ENCODE measurements at places on chromosomes 5 and 9.
A peak's percentile ranks its signal among the peaks of the same experiment; 100 is the strongest.

- no peak for DNase-seq
Measured at GRCh38 chr9:19967216-19967887, 178.5 kb upstream of the SLC24A2 start.

DNA sequence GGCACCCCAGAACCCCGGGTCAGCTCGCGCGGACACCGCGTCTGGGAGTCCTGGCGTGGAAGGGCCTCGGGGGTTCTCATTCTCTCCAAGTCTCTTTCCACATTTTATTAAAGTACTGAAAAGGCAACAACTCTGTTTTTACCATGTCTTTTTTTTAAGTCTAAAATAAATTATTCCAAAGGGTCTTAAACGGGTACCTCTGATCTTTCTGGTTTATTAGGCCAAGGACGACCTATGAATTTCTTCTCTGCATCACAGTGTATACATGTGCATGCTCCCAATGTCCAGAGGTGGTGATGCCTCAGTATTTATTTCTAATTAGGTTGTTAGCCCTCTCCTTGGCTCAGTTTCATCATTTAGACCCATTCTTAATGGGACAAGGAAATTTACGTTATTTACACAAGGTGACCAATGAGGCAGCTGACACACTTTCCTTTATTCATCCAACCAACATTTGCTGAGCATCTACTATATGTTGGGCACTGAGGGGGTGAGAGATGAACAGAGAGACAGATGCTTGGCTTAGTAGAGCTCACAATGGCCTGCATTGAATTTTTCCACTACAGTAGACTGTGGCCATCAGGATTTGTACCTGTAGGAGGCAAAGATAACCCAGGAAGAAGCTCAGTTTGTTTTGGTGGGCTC is 7.6 kb upstream of the OTP start:
- no peak for DNase-seq

GRCh38 chr5:6676702-6677101 is 36.5 kb upstream of the TENT4A start:
- DNase-seq: no peak

DNA sequence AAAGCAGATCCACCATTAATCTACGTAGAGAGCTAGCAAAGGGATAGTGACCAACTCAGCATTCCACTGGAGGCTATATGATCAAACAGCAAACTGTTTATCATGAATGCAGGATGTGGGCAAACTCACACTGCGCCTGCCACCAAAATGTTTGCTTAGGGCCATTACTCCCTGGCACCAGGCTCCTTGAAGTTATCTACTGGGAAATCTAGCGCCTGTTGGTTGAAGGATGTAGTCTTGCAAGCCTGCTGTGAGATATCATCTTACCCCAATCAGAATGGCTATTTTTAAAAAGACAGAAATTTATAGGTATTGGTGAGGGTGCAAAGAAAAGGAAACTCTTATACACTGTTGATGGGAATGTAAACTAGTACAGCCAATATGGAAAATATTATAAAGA is 332.5 kb upstream of the RPS23 start:
- no peak for DNase-seq

- DNase-seq: peak; percentile 63
Measured at GRCh38 chr5:170183816-170184687, 48.7 kb upstream of the C5orf58 start.

DNA sequence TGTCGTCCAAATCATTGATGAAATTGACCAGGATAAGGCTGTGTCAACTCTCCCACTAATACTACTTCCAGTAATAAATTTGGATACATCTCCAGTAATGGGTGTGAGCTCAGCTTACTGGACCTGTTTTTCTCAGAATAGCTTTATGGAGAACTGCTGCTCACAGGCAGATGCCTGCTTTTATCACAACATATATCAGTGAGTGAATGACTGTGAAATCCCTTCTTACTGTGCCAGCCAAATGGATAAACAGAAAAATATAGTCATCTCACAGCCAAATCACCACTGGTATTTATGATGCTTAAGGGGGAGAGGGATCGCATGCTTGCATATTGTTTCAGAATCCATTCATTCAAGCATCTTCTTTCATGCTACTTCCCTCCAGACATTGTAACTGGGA is 148.4 kb upstream of the PAPPA start:
- DNase-seq: no peak

DNA sequence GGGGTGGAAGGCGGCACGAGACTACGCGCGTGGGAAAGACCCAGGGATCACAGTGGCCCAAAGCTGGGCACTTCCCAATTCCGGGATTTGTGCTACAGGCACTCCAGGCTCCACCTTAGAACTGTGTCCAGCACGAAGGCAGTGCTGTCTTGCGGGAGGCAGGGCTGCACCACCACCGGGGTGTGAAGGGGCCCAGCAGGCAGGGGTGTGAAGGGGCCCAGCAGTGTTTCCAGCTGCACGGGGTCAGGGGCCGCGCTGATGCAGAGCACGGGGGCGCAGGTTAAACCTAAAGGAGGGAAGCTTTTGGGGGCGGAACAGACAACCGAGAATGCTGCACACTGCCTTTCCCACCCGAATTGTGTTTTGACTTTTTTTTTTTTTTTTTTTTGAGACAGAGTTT is 1.1 kb upstream of the PDCD6 start:
- peak; percentile 7 for DNase-seq

- no peak for DNase-seq
Measured at GRCh38 chr9:27787891-27788290, 214.6 kb upstream of the C9orf72 start.

GRCh38 chr9:135716045-135716444 is 14.1 kb downstream of the KCNT1 start:
- DNase-seq: no peak

- DNase-seq: no peak
Measured at GRCh38 chr5:178441486-178442270, 148.5 kb downstream of the COL23A1 start.

- DNase-seq: no peak
Measured at GRCh38 chr5:90378752-90379151, 30.8 kb downstream of the CETN3 start.

DNA sequence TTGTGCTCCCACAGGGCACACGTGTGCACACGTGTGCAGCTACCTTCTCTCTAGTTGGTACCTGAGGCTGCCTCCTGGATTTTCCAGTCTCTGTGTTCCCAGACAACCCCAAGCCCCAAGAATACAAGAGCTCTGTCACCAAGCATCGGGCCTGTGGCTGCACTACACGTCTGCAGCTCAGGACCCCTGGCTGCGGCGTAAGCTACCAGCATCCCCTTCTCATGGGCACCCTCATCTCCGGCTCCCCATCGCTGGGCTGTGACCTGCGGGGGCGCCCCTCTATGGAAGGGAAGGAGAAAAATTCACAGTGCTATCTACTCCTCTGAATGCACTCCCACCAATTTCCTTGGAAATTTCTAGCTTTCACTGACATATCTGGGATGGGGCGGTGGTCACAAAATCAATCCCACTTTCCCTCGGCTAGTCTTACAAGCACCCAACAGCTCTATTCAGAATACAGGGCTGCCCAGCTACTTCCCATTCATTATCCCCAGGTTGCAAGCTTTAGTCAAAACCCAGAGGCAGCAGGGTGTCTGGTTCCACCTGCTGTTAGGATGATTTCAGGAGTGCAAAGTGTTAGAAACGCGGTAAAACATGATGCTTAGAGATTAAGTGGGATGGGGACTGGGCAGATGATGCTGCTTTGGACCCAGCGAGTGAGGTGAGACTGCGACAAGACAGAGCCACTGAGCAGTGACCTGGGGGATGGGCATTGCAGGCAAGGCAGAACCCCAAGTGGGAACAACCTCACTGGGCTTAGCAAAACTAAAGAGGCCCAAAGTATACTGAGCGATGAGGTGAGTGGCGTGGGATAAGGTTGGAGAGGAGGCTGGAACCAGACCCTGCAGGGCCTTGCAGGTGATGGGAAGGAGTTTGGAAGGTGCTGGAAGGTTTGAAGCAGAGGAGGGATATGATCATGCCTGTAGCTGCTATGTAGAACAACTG is 121.7 kb downstream of the KCNIP1 start:
- no peak for DNase-seq

- no peak for DNase-seq
Measured at GRCh38 chr9:124365036-124365435, 50.2 kb downstream of the PSMB7 start.

DNA sequence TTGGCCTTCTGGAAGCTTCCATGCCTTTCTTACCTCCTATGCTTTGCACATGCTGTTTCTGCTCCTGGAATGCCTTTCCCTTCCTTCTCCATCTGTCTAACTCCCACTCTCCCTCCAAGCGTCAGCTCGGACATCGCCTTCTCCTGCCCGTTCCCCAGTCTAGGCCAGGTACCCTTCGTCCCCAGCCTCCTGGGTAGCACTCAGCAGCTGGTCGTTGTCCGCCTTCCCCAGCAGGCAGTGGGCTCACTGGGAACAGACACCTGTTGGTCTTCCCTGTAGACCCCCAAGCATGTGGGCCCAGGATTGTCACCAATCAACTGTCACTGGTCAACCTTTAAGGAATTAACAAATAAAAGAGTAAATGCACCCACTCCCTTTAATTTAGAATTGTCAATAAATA is 202.2 kb downstream of the RGS3 start:
- no peak for DNase-seq

- no peak for DNase-seq
Measured at GRCh38 chr5:112668016-112668415, 69.7 kb upstream of the APC start.

GRCh38 chr9:34991607-34992375 is 2.2 kb downstream of the DNAJB5 start:
- DNase-seq: peak; percentile 66

DNA sequence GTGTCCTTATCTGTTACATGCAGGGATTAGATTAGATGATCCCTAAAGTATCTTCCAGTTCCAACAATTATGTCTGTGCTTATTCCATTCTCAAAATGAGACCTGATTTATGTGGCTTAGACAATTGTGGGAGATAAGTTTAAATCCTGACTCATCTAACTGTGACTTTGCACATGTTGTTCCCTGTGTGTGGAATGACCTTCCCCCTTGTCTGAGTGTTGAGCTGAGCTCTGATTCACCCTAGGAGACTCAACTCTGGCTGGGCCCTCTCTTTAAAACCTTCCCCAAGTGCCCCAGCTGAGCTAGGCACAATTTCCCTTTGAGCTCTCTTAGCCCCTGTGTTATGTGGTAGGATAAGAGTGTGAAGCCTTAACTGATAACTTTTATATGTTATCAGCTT is 118.9 kb upstream of the ELL2 start:
- DNase-seq: peak; percentile 31

GRCh38 chr9:93510041-93510440 is 56.7 kb upstream of the FAM120AOS start:
- DNase-seq: no peak

DNA sequence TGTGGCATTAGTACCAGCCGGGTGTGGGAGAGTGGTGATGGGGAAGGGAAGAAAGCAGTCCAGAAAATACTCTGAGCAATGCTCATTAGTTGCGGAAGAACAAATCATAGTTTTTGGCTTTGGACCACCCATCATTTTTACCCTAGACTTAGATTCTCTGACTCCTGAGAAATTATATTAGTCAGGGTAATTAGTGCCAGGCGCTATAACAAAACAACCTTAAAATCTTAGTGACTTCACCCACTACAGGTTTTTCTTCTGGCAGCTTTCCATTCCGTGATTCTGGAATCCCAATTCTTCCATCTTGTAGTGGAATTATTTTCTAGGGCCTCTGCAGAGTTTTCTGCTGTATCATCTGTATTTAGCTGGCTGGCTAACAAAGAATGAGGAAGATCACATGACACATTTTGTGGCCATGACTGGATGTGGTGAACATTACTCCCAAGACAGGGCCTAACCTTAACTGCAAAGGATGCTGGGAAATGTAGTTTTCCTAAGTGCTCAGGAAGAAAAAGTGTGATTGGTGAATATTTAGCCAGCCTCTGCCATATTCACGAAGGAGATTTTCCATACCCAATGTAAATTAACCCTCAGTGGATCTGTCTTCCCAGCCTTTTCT is 373.0 kb upstream of the MEF2C start:
- no peak for DNase-seq

GRCh38 chr5:153118018-153118417 is 372.5 kb upstream of the GRIA1 start:
- no peak for DNase-seq

DNA sequence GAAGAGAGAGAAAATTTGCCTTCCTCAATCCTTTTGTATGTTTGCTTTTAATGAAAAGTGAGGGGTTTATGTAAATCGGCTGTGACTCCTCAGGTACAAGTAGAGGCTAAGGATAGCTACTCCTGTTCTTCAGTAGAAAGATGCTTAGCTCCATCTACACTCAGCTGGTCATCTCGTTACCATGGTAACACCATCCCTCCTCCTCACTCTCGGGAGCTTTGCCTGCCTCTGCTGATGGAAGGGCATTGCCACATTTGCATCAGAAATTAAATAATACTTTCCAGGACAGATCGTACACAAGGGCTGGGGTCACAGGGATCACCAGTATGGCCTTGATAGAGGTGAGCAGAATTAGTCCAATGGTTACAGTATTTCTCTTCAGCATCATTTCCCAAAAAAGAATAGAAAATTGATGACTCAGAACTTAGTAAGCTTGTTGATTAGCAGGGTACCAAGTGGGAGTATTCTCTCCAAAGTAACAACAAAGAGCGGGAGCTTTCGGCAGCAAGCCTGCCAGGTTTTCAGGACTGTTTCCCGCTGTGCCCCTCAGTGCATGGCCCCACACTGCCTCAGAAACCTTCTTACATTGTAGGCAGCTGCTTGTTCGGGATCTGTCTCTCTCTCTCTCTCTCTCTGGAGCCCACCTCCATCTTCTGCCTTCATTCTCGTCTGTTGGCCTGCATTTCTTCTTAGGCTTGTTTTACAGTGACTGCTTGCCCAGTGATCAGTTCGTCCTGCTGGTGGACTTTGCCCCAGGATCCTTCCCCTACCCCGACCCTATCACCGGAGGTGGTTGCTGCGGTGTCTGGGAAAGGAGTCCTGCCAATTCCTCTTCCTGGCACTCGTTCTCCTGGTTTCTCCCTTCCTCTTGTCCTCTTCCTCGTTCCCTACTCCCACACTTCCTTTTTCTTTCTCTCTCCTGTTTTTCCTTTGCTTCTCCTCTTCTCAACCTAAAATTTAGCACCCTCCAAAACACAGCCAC is 51.9 kb upstream of the SNAPC3 start:
- DNase-seq: no peak

DNA sequence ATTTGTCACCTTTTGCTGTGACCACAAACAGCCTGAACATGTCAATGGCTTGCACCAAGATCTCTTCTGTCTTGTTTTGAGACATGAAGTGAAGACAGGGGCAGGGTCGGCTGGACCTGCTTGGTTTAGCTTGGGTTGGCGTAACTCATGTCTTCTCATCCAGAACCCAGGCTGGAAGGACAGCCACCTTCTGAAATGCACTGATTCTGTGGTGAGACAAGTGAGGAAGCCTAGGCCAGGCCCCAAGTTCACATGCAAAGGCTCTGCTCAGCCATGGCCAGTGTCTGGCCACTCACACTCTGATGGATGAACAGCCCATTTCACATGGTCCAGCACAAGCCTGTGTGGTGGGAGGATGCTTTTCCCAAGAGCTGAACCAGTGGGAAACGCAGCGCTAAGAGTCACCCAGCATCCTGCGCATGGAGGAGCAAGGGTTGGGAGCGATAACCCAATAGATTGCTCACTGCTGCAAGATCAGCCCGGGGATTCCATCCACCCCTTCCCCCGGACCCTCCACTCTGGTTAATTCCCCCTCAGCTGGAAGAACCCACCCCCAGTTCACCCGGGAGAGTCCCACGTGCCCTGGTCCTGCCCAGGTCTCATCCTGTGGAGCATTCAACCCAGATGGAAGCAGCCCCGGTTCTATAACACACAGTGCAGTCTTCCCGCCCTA is 16.2 kb upstream of the MED10 start:
- DNase-seq: no peak

All from stimulated activated naive CD8-positive, alpha-beta T cell treated with anti-CD3 and anti-CD28 coated beads, Interleukin-15, Interleukin-2, amounts not matched to agents 100 U/mL and 50 U/mL, for 24 hours (primary cell).